ENCODE measurements at places on chromosomes 13 and 19.

- no peak for DNase-seq
These were observed 24.4 kb downstream of the PLA2G4C start for GRCh38 chr19:48085904-48086864.

DNA sequence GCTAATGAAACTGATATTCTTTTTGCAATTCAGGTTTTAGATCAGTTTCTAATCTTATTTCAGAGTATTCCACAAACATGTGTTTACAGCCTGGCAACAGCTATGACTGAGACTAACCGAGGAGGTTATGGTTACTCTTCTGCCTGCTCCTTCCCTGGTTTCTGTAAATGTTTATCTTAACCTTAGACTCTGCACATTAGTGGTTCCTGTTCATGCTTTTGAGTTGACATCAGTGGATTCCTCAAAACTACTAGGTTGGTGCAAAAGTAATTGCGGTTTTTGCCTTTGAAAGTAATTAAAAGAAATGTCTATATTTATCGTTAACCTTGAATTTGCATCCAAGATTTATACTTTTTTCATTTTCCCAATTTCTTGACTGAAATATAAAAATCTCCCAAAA lies 237.0 kb upstream of the TSHZ3 start:
- DNase-seq: peak; percentile 2

GRCh38 chr19:7145494-7145893 lies 76.0 kb downstream of the ZNF557 start:
- DNase-seq: no peak

GRCh38 chr13:90003566-90003965 lies 1343.9 kb upstream of the MIR17HG start:
- DNase-seq: no peak

- no peak for DNase-seq
These were observed 3.4 kb upstream of the POLD1 start for GRCh38 chr19:50380751-50381151.

DNA sequence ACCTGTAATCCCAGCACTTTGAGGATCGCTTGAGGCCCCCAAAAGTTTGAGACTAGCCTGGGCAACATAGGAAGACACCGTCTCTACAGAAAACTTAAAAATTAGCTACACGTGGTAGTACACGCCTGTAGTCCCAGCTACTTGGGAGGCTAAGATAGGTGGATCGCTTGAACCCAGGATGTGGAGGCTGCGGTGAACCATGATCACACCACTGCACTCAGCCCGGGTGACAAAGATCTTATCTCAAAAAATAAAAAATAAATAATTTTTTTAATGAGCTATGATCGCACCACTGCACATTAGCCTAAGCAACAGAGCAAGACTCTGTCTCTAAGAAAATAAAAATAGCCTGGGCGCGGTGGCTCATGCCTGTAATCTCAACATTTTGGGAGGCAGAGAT lies 6.6 kb downstream of the RCBTB2 start:
- no peak for DNase-seq

DNA sequence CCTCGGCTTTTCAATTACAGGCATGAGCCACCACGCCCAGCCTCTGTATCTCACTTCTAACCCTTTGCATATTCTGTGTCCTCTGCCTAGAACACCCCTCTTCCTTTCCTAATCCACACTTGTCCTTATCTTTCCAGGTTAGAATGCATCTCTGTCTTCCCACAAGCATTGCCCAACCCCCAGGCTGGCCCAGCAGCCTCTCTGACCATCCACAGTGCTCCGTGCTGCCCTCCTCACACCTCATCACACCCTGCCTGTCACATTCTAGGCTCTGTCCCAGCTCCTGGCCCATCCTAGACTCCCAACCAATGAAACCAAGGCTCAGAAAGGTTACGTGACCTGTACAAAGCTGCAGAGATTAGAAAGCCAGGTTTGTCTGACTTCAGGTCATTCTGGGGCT lies 11.3 kb downstream of the JAK3 start:
- DNase-seq: no peak

GRCh38 chr13:73366241-73366640 lies 307.4 kb downstream of the KLF5 start:
- no peak for DNase-seq

- no peak for DNase-seq
These were observed 3.6 kb upstream of the COMMD6 start for GRCh38 chr13:75541287-75541686.

- DNase-seq: no peak
These were observed 43.3 kb downstream of the CCNE1 start for GRCh38 chr19:29855087-29855486.

- peak; percentile 1 for DNase-seq
These were observed 1394.3 kb upstream of the SLC10A2 start for GRCh38 chr13:104460554-104460953.

- DNase-seq: no peak
These were observed 4.5 kb upstream of the PRKD2 start for GRCh38 chr19:46721269-46722003.

GRCh38 chr19:24074720-24075454 lies 12.1 kb upstream of the ZNF254 start:
- peak; percentile 67 for DNase-seq

Measured in trophoblast cell (in vitro differentiated cells and primary cell).